Activated T-cell treated with anti-CD3 and anti-CD28 coated beads, Interleukin-2, amount 50 U/mL, for 48 hours (primary cell): ENCODE measurements at places on chromosomes 1 and 21.
A peak's percentile ranks its signal among the peaks of the same experiment; 100 is the strongest.

GRCh38 chr1:37746806-37747205 lies 18.1 kb downstream of the EPHA10 start:
- DNase-seq, result no peak

DNA sequence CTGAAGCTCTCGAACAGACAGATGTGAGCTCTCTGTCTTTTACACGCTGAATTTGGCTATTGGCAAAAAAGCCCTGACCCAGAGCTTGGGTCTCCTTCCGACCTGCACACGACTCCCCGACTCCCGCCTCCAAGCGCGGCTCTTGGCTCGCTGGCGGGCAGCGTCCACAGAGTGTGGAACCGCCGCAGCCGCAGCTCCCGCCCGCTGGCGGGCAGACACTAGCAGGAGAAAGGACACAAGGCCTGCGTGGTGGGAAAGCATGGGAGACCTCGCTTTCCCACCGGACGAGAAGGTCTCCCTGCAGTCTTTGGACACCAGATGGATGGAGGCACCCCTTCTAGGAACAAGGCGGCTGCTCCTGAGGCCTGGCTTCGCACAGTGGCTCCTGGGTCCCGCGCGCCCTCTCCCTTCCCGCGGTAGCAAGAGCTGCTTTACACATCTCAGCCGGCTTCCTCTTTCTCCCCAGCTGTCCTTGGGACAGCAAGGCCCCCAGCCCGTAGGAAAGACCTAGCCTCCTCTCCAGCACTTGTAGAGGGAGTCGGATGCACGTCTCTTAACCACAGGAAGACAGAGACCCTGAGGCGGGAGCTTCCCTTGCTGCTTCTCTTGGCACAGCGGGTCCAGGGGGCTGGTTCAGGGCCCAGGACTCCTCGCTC lies 92.1 kb downstream of the PRKAB2 start:
- peak; percentile 45 for DNase-seq

- no peak for DNase-seq
Measured at GRCh38 chr1:184425449-184426277, 38.8 kb downstream of the C1orf21 start.

DNA sequence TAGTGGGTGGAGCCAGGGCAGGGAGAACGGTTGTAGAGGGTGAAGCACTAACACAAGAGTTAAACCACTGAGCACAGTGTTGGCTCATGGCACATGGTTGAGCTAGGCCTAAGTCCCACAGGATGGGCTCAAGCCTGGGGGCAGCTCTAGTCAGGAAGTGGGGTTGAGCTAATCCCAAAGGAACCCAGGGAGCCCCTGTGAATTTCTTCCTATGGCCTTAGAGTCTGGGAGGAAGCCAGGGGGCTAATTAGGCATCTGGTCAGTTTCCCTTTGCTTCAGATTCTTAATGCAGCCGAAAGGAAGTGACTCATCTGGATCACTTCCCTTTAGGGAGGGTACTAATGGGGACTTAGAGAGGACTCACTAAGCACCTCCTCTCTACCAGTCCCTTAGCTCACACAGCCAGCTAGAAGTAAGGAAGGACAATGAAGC lies 10.1 kb downstream of the CFAP45 start:
- no peak for DNase-seq

GRCh38 chr1:202858331-202858730 lies 30.6 kb downstream of the RABIF start:
- DNase-seq, result no peak

- no peak for DNase-seq
Measured at GRCh38 chr1:52659851-52660596, 27.1 kb downstream of the SHISAL2A start.

DNA sequence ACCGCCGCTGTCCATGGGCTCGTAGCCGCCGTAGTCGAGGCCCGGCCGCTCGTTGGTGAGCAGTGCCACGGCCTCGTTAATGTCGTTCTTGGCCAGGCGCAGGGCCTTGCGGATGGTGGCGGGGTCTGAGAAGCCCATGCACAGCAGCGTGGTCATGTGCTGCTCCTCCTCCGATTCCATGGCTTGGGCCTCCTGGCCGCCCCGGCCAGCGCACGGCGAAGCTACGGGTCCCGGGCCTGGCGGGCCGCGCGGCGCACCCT lies 300 bp downstream of the USP24 start:
- DNase-seq, result peak; percentile 54

GRCh38 chr1:217181756-217182155 lies 449.1 kb downstream of the GPATCH2 start:
- DNase-seq, result no peak

GRCh38 chr1:202145068-202145743 lies 669 bp upstream of the ARL8A start:
- DNase-seq, result peak; percentile 62

DNA sequence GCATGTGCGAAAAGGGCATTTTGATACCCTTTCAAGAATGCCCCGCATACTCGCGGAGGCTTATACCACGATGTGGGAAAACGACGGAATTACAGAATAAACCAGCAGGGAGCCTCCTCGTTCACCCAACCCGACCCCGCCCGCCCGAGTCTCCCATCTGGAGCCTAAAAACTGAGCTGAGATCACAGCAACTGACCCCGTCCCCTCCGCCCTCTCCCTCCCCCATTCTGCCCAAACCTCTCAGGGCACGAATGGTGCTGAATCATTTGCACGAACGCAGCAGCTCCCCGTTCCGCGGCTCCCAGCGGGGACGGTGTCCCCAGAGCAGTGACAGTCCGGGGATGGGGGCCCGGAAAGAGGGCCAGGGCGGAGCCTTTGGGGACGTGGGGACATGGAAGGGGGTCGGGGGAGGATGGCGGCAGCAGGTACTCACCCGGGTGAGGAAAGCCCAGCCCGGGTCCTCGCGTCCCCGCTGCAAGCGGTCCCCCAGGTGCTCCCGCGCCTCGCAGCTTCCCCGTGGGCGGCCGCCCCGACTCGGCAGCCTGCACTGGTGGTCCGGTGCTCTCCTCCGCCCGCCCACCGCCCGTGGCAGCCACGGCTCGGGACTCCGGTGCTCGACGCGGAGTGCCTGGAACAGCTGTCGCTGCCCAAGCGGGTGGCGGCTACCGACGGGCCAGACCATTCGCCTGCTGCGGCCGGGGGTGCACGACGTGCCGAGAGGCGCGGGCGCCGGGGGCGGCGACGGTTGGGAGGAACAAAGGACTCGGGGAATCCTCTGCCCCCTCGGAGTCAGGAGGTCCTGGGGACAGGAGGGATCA lies at the start of gene TTLL7:
TSS of gene TTLL7 (minus strand) at position 635 of the 818 bp plus-strand sequence. CDS start 46,921 bp downstream, outside the sequence.
- DNase-seq, result peak; percentile 76

GRCh38 chr1:234729561-234730474 lies 119.8 kb upstream of the IRF2BP2 start:
- no peak for DNase-seq

DNA sequence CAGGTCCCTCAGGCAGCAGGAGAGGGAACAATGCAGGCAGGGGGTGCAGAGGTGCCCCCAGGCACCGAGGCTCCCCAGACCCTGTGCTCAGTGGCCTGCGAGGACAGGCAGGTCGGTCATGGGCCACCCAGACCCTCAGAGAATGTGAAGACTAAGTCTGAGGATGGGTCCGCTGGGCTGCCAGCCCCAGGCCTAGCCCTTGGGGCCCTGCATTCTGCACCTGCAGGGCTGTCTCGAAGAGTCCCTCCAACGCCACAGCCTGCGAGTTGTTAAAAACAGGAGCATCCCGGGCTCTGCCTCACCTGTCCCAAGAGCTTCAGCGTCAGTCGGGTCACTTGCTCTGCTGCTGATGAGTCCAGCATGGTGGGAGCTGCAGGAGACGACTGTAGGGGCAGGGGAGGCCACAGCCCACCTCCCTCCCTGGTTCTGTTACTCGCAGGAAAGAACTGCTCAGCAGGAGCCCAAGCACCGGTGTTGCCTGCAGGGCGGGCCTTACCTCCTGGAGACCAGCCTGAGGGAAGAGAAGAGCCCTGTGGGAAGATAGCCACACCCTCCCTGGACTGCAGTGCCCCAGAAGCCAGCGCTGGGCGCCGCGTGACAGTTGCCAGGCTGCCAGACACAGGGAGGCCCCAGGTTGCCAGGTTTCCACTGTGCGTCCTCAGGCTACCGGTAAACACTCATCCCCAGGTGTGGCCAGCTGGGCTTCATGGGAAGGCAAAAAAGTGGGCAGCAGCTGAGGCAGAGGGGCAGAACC lies 5.8 kb downstream of the C21orf58 start:
- no peak for DNase-seq

DNA sequence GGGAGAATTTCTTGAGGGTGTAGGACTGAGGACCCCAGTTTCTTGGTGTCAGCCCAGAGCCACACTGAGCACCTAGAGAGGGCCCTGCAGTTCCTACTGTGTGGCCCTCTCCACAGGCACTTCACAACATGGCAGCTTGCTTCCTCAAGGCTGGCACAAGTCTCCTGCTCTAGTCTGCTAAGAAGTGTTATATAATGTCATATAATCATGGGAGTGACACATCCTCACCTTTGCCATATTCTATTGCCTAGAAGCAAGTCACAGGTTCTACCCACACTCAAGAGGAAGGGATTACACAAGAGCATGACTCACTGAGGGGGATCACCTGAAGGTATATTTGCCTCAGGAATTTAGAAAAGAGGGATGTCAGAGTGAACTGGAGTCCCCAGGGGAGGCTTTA lies 5.5 kb upstream of the SNX27 start:
- no peak for DNase-seq

DNA sequence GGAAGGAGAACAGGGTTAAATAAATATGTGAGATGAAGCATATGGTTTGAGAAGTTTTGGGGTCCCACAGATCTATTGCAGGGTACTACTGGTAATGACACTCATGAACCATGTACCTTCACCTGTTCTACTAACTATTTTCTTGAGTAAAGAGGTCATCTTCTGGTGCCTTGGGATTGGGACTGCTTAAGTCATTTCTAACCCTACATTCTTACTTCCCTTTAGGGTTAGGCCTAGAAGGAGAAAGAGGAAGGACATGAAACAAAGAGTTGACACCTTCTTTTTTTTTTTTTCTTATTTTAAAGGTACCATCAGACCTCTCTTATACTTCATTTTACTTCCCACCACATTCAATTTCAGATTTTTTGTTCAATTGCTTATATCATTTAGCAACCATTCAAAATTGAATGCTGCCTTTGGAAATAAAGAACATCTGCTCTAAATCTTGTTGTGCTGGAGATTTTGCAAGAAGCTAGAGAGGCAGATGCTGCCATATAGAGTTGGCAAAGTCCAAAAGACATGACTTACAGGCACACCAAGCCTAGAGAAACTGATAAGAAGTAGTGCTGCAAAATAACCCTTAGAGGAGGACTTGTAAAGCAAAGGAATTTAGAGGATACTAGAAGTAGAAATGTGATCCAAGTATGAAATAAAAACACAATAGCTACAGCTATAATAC lies 374.4 kb upstream of the ST6GALNAC5 start:
- no peak for DNase-seq

GRCh38 chr1:20840731-20841130 lies 53.6 kb upstream of the HP1BP3 start:
- no peak for DNase-seq

DNA sequence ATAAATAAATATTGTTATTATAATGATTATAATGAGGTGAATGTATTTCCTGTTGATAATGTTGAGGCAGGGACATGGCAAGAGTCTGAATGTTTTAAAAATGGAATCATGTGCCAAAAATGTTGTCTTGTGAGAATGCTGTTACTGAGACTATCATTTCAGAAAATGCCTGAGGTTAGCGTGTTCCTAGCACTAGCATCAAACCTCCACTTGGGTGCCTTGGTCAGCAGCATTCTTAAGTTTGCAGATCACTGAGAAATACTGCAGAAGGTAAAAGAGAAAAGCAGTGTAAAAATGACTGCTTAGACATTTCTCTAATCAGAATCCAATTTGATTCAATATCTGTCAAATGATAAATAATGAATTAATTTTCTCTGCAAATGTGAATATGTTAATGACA lies 50.8 kb downstream of the OLFM3 start:
- no peak for DNase-seq

DNA sequence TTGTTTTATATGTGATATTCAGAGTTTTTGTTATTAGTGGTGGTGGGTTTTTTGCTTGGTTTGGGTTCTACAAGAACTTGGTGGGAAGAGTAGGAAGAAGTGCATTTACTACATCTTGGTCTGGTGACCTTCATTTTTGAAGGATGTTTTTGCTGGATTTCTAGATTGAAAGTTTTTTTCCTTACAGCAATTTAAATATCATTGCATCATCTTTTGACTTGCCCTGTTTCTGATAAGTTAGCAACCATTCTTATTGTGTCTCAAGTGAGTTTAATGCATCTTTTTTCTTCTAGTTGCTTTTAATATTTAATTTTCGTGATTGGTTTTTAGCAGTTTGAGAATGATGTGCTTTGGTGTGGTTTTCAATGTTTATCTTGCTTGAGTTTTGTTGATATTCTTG lies 447.7 kb downstream of the DISC1 start:
- DNase-seq, result no peak

- no peak for DNase-seq
Measured at GRCh38 chr1:177306019-177306415, 135.3 kb downstream of the BRINP2 start.

GRCh38 chr1:40736085-40736531 lies 44.6 kb downstream of the NFYC start:
- no peak for DNase-seq

- DNase-seq, result no peak
Measured at GRCh38 chr1:31441558-31441957, 28.5 kb downstream of the SERINC2 start.

GRCh38 chr21:39181205-39181818 lies 1.9 kb downstream of the PSMG1 start:
- DNase-seq, result no peak

DNA sequence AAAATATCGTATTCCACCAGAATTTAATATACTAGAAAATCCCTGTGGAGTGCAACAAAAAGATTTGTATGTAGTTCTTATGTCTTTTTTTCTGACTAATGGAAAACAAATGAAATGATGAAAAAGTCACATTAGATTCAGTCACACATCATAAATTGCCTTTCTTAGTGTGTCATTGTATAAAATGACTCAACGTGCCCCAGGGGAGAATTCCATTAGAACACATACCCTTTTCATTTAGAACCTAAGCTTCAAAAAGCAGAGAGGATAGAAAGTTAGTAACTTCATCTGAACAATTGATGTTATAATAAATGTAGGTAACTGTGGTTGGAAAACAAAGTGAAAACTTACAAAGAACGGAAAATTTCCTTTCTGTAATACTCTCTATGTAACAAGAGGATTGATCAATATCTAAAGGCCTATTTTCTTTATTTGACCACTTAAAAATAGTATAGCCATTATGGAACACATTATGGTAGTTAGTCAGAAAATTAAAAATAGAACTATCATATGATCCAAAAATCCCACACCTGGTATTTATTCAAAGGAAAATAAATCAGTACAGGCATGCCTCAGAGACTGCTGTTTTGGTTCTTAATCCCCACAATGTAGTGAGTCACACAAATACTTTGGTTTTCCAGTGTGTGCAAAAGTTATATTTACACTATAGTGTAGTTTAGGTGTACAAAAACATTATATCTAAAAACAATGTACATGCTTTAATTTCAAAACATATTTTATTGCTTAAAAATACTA lies 1016.1 kb downstream of the KCNT2 start:
- no peak for DNase-seq
